GOT3 (cell line): ENCODE measurements at places on chromosomes 12 and 14.

- no peak for DNase-seq
These were observed 910 bp upstream of the SRP54 start for GRCh38 chr14:34981743-34982420.

DNA sequence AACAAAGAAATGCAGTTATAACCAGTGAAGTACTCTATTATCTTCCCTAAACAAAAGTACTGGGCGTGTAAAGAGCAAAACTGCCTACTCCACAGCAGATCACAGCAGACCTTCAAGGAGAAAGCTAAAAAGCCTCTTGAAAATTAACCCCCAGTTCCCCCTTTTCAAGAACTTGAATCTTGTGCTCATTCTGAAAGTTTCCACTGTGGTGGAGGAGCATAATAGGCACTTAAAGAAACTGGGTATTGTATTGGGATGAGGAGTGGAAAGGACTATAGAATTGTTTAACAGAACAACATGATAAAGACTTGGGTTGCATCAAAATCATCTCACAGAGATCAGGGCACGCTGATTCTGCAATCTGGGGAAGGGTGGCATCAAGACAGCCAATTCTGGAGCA, 51.1 kb downstream of the SLC25A47 start:
- no peak for DNase-seq

GRCh38 chr14:37637341-37637740, 41.9 kb downstream of the TTC6 start:
- no peak for DNase-seq

DNA sequence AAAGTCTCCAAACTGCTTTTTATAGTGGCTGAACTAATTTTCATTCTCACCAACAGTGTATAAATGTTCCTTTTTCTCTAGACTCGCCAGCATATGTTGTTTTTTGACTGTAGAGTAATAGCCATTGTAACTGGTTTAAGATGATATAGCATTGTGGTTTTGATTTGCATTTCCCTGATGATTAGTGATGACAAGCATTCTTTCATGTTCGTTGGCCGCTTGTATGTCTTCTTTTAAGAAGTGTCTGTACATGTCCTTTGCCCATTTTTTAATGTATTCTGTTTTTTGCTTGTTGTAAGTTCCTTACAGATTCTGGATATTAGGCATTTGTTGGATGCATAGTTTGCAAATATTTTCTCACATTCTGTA, 404.9 kb downstream of the FLRT2 start:
- no peak for DNase-seq

DNA sequence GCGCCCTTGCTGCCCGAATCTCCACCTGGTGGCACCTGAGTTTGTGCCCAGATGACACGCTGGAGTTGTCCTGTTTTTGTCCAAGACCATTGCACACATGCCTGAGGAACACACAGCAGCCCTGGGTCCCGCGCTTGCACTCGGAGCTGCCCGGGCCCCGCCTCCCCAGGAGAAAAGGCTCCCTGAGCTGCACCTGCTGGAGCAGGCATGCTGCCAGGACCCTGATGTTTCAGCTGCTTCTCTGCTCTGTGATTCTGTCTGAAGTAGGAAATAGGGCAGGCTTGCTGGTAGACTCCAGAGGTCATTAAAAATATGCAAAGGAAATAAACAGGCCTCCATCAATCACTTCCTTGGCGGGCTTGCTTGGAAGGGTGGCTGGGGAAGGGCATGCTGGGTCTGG, 271.6 kb downstream of the CACNA1C start:
- DNase-seq = no peak

- no peak for DNase-seq
These were observed 2.6 kb downstream of the NAV3 start for GRCh38 chr12:77833329-77833728.

GRCh38 chr12:82357340-82357739, 847 bp downstream of the CCDC59 start:
- DNase-seq = no peak

DNA sequence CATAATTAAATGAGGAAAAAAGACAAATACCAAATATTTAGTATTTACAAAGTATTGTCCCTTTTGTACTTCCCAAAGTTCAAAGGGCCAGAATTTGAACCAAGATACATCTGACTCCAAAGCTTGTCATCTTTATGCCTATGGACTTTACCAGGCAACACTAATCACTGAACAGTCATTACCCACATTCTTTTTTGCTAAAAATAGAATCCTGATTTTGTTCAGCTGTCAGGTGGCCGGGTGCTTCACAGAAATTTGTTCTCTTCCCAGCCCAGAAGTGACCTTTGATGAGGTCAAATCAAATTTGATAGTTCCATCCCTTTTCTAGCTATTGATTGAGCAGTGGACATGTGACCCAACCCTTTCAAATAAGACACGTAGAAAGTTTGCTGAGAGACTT, 121.6 kb downstream of the LLPH start:
- DNase-seq = no peak

GRCh38 chr14:77113644-77114043, 15.6 kb downstream of the CIPC start:
- DNase-seq = no peak

DNA sequence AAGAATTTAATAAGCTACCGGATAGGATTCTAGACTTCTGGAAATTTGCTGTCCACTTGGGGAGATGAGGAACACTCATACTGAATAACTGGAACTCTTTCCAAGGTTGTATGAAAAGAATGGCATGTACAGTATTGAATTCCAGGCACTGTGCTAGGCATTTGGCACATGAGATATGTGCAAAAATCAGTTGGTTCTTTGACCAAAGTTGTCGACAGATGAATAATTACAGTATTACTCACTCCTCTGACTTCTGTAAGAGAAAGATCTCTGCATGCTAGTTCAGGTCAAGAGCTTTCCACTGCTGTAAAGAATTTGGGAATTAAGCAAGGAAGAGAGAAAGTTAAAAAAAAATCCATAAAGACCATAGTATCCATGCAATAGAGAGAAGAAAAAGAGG, 764.7 kb downstream of the BCL11B start:
- DNase-seq = no peak

- no peak for DNase-seq
These were observed 112.8 kb downstream of the DUSP6 start for GRCh38 chr12:89239534-89239933.

DNA sequence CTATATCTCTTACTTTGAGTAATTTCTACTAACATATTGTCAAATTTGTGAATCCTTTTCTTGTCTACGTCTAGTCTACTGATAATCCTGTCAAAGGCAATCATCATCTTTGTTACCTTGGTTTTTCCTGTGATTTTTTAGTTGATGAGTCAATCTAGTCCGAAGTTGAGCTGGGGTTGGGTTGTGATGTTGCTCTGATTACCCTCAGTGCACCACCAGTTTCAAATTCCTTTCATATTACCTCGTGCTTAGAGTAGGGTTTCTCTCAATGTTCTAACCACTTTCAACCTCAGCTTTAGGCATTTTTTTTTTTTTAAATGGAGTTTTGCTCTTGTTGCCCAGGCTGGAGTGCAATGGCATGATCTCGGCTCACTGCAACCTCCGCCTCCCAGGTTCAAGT, 186.8 kb downstream of the BTG1 start:
- DNase-seq = no peak

DNA sequence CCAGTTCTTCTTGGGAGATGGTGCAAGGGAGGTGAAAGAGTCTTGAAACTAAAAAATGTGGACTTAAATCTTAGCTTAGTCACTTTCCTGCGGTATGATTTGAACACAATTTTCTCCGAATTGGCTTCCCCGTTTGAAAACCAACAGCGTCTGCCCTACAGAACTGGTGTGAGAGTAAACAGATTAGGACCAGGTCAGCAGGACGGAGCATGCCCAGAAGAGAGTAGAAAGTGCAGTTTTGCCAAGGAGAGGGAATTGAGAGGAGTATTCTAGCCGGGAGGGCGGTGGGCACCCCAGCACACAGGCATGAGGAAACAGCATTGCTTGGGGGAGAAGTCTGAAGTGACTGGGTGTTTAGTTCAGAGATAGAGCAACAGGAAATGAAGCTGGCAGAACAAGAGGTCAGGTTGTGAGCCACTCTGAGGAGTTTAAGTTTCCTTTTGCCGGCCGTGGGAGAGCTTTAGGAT, 927.1 kb downstream of the VRK1 start:
- DNase-seq = no peak

GRCh38 chr12:115203701-115204100, 519.7 kb upstream of the TBX3 start:
- no peak for DNase-seq

DNA sequence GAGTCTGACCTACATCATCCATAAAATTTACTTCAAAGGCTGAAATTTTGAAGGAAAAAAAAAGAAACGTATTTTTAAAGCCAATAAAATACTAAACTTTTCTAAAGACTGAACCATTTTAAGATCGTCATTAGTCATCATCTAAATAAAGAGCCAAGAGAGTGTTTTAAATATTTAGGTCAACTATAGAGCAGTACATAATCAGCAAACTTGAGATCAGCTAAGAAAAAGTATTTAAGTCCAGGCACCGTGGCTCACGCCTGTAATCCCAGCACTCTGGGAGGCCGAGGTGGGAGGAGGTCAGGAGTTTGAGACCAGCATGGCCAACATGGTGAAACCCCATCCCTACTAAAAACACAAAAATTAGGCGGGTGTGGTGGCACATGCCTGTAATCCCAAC, 35.5 kb downstream of the HECTD1 start:
- DNase-seq = no peak

DNA sequence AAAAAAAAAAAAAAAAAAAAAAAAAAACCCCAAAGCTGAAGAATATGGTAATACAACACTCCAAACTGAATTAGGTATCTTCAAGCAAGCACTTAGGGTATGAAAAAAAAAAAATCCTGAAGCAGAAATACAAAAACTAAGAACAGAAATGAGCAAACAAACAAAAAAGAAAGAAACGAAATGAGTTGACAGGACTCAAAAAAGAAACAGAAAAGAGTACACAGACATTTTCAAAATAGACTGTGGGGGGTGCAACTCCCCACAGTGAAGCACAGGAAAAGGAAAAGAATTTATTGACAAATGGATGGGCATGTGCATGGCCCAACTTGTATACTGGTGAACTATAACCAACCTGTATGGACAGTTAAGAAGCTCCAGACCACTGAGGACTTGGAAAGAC, 24.6 kb downstream of the RPS6KA5 start:
- DNase-seq = no peak

DNA sequence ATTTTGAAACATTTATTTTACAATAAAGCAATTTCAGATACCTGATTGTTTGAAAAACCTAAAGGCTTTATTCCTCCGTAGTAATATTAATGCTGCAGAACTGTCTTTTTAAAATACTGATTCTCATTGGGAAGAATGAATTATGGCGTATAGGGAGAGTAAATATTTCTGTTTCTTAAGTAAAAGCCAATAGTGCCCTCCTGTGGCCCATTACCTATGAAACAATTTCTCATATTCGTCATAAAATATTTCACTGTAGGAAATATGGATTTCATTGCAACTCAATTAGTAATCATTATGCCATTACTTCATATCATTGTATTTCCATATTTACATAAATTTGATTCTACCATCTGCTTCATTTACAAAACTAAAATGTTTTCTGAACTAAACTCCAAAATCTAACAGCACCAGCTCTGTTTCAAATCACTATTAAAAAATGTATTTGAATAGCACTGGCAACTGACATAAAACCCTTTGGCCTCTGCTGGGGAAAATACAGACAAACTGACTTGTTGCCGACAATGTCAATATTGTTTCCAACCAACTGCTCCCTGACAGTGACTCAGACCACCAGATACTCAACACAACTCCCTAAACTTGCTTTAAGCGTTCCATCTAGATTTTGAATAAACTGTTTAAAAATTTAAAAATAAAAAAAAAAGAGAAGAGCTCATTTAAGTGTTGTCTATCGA, 290.3 kb downstream of the NAV3 start:
- no peak for DNase-seq

DNA sequence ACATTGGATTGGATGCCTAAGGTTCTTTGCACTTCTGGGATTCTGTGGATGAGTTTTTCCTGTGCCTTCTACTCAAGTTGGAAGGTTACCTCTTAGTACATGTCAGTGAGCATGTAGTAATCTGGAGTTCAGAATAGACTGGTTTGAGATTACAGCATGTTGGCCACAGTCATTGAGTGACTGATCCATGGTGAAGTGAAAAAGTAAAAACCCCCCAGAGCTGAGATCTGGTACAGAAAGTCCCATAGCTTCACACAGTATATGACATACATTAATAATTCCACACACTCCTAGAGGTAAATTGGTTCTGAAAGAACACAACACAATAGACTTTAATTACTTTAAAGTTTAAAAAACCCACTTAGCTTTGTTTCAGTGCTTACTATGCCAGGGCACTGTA, 11.9 kb upstream of the CCND2 start:
- no peak for DNase-seq

DNA sequence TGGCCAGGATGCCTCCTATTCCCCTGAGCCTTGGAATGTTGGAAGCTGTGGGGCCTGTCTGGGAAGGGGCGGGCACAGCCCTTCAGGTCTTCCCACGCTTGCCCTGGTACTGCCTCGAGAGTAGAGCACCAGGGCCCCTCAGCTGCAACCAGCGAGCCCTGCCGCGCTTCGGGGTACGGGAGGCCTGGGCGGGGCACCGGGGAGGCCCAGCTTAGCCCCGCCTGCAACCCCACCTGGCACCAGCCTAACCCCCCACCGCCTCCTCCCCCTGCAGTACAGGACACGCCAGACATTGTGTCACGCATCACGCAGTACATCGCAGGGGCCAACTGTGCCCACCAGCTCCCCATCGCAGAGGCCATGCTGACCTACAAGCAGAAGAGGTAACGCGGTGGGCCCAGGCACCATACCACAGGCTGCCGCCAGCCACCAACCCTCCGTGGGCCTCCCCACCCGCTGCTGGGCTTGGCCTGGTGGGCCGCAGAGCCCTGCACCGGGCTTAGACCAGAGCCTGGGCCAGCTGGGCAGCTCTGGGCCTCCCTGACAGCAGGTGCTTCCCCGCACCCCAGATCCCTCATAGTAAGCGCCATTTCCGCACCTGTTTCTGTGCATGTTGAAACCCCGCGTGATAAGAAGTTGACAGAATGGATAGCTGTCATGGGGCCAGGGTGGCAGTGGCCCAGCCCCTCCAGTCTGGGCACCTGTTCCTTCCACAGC, 13.6 kb upstream of the TEX22 start:
- DNase-seq = no peak
